ENCODE measurements at places on chromosomes 3 and 15. TPM values are rescaled to one million over a fixed set of nuclear protein-coding genes. Genes with fewer than 3 reads are reported as not detected.

Gene CTDSPL
- total RNA-seq = not detected

Gene LRRC57
- 21.7 TPM for total RNA-seq

Gene KATNBL1
- total RNA-seq = 61.3 TPM

Gene LRRIQ4
- 0.07 TPM for total RNA-seq

Gene GNB4
- total RNA-seq = 0.18 TPM

Gene DNAH1
- 8.3 TPM for total RNA-seq

Gene CYP8B1
- not detected for total RNA-seq

Gene FILIP1L
- total RNA-seq = 0.37 TPM

Gene SFMBT1
- total RNA-seq = 0.58 TPM

- H3K36me3 ChIP-seq = no peaks in the 10 kb centered on the region
Measured at GRCh38 chr15:99071091-99071680, 33.7 kb upstream of the SYNM start.

DNA sequence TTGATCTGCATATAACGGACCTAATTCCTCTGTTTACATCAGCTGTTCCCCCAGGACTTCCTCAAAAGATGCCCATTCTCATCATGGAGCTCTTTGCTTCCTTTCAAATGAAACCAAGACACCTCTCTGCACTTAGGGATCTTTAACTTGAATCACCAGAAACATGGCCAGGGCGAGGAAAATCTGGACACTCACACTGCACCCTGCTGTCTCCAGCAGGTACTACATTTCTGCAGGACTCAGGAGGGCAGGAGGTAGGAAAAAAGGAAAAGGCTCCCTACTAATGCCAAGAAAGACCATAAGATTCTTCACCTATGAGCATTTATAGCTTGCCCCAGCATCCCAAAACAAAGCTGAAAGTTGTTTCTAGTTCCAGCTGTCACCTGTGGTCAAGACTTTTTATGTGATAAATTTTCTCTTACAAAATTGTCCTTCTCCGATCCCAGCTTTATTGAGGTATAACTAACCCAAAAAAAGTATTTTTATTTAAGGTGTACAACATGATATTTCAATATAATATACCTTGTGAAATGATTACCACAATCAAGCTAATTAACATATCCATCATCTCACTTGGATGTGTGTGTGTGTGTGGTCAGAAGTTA is 87.3 kb upstream of the C15orf61 start:
- H3K4me3 ChIP-seq = no peak overlapping the region
- no peak overlapping the region for H3K27ac ChIP-seq
- peak; percentile 79 for DNase-seq
- no peaks in the 10 kb centered on the region for H3K4me1 ChIP-seq

DNA sequence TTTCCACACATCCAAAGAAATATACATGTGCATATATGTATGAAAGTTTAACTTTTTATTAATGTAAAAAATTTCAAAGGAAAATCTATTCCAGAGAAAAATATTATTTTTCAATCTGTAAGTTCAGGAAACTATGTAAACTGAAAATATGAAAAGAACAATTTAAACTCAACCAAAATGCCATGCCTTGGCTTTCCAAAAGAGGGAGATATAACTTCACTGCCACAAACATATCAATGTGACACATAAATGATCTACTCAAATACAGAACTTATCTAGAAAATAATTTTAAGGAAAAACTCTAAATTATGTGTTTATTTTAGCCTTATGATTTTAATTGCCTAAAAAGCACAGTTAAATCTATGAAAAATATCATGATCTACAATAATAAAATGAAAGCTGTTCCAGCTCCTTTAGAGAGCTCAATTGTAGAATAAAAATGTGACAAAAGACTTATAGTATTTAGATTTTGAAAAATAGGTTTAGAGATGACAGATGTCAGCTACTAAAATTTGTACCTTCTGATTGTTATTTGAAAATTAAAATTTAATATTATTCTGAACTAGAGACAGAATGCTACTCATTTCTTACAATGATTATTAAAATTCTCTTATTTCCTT is 94.8 kb downstream of the GBE1 start:
- 0 out of 2 replicates have a peak, but pooled peaks cover 10% of the 10 kb centered on the region for H3K36me3 ChIP-seq
- H3K27ac ChIP-seq = no peak overlapping the region
- no peaks in the 10 kb centered on the region for H3K4me1 ChIP-seq
- no peak overlapping the region for H3K4me3 ChIP-seq
- no peaks in the 10 kb centered on the region for H3K27me3 ChIP-seq
- peak; percentile 71 for DNase-seq

GRCh38 chr15:58931987-58932588 is 1.4 kb downstream of the SLTM start:
- H3K27me3 ChIP-seq = no peaks in the 10 kb centered on the region
- DNase-seq = peak; percentile 75
- peak overlapping the region; percentile 92 for H3K27ac ChIP-seq
- peaks cover 23% of the 10 kb centered on the region for H3K4me1 ChIP-seq

DNA sequence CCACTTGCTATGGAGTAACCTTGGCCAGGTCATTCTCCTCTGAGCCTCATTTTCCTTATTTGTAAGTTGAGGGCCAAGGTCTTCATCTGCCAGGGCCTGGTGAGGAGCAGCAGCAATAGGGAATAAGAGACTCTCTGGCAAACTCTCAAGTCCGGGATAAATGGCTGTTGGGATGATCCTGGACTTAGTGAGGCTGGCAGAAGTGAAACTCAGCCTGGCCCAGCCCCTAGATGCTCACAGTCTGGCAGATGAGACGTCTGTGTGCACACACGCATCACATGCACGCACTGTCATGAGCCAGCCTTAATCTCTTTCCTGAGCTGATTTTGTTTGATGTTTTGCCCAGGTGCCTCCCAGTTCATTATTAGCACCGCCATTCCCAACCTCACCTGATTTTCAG is 26.8 kb downstream of the SLC6A6 start:
- DNase-seq = peak; percentile 60
- peak overlapping the region; percentile 92 for H3K27ac ChIP-seq
- H3K4me1 ChIP-seq = peaks cover 95% of the 10 kb centered on the region
- peak overlapping the region; percentile 55 for H3K4me3 ChIP-seq

DNA sequence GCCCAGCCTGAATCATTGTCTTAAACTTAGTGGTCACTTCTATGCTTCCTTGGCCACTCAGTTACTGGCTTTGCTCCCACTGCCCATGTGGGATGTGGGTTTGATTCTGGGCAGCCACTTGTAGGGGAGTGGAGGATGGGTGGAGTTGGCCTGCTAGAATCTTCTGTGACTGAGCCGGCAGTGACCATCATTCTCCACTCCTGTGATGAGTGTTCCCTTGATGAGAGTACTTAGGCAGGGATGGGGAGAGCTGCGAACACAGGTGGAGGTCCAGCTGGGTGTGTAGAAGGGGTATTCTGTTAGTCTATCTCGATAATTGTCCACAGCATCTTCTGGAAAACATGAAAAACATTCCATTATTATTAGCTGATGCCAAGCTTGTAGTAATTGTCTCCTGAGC is 8.0 kb downstream of the TM6SF1 start:
- no peak overlapping the region for H3K4me3 ChIP-seq
- no peaks in the 10 kb centered on the region for H3K4me1 ChIP-seq

GRCh38 chr3:11613319-11613718 is 30.4 kb downstream of the VGLL4 start:
- H3K4me1 ChIP-seq = peaks cover 61% of the 10 kb centered on the region
- no peak for DNase-seq
- H3K36me3 ChIP-seq = no peaks in the 10 kb centered on the region
- no peak overlapping the region for H3K27ac ChIP-seq

GRCh38 chr3:17980863-17981262 is 238.4 kb upstream of the TBC1D5 start:
- H3K4me1 ChIP-seq = no peaks in the 10 kb centered on the region
- no peak for DNase-seq
- H3K36me3 ChIP-seq = no peaks in the 10 kb centered on the region
- no peak overlapping the region for H3K4me3 ChIP-seq

DNA sequence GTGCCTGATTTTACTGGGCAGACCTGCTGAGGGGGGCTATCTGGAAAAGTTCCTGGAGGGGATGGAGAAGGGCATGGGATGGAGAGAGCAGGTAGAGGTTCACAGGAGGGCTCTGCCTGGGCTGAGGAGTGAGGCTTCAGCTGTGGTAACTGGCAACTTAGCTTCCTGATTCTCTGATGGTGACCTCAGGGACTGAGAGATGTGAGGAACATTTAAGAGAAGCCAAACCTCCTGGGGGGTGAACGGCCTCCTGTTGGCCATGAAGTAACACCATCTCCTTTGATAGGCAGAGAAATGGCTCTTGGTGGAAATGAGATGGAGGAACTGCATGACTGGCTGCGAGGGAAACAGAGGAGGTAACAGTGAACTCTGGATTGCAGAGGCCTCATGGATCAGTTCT is 97.3 kb upstream of the ROPN1 start:
- no peaks in the 10 kb centered on the region for H3K27me3 ChIP-seq
- H3K4me3 ChIP-seq = no peak overlapping the region
- DNase-seq = no peak
- H3K27ac ChIP-seq = no peak overlapping the region
- H3K36me3 ChIP-seq = no peaks in the 10 kb centered on the region

DNA sequence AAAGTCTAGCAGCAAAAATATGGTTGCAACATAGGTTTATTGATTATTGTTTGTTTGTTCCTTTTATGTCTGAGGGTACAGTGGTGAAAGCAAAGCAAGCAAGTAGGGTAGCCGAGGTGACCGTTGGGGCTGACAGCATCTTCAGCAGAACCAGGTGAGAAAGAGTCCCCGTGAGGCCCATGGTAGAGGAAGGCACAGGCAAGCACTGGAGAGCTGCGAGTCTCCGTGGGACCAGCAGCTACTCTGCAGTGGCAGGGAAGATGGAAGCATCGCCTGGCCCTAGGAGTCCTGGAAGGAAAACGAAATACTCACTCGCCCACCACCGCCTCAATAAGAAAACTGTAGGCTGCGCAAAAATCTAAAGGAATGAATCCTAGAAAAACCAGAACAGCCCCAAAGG is 25.3 kb upstream of the GABRA5 start:
- H3K4me3 ChIP-seq = no peak overlapping the region
- H3K4me1 ChIP-seq = no peaks in the 10 kb centered on the region

DNA sequence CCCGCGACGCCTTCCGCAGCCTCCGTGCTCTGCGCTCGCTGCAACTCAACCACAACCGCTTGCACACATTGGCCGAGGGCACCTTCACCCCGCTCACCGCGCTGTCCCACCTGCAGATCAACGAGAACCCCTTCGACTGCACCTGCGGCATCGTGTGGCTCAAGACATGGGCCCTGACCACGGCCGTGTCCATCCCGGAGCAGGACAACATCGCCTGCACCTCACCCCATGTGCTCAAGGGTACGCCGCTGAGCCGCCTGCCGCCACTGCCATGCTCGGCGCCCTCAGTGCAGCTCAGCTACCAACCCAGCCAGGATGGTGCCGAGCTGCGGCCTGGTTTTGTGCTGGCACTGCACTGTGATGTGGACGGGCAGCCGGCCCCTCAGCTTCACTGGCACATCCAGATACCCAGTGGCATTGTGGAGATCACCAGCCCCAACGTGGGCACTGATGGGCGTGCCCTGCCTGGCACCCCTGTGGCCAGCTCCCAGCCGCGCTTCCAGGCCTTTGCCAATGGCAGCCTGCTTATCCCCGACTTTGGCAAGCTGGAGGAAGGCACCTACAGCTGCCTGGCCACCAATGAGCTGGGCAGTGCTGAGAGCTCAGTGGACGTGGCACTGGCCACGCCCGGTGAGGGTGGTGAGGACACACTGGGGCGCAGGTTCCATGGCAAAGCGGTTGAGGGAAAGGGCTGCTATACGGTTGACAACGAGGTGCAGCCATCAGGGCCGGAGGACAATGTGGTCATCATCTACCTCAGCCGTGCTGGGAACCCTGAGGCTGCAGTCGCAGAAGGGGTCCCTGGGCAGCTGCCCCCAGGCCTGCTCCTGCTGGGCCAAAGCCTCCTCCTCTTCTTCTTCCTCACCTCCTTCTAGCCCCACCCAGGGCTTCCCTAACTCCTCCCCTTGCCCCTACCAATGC is 2.0 kb downstream of the ISLR start:
- H3K4me1 ChIP-seq = no peaks in the 10 kb centered on the region
- no peaks in the 10 kb centered on the region for H3K36me3 ChIP-seq
- no peak overlapping the region for H3K27ac ChIP-seq
- H3K27me3 ChIP-seq = no peaks in the 10 kb centered on the region
- no peak overlapping the region for H3K4me3 ChIP-seq

DNA sequence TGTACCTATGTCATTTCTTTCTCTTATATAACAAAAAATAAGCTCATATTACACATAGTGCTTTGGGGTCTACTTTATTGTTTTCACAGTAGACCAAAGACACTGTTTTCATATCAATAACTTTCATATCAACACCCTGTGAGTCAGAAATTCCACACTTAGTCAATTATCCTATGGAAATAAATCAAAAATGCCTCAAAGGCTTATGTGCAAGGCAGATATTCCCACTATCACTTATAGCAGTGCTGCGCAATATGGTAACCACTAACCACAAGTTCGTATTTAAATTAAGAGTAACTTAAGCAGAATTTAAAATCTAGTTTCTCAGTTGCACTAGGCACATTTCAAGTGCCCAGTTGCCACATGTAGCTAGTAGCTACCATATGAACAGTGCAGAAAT is 15.9 kb downstream of the SCG3 start:
- H3K27ac ChIP-seq = no peak overlapping the region
- H3K4me3 ChIP-seq = no peak overlapping the region
- H3K27me3 ChIP-seq = no peaks in the 10 kb centered on the region
- no peaks in the 10 kb centered on the region for H3K36me3 ChIP-seq

- H3K27ac ChIP-seq = peak overlapping the region; percentile 69
- H3K27me3 ChIP-seq = no peaks in the 10 kb centered on the region
- H3K4me3 ChIP-seq = no peak overlapping the region
- H3K36me3 ChIP-seq = peaks cover 3% of the 10 kb centered on the region
Measured at GRCh38 chr3:71072287-71072686, 511.2 kb downstream of the FOXP1 start.

- no peaks in the 10 kb centered on the region for H3K27me3 ChIP-seq
- no peaks in the 10 kb centered on the region for H3K4me1 ChIP-seq
- DNase-seq = no peak
- no peak overlapping the region for H3K4me3 ChIP-seq
- no peak overlapping the region for H3K27ac ChIP-seq
Measured at GRCh38 chr3:192637803-192638202, 89.5 kb downstream of the FGF12 start.

- no peaks in the 10 kb centered on the region for H3K27me3 ChIP-seq
- H3K27ac ChIP-seq = peak overlapping the region; percentile 100
- peaks cover 63% of the 10 kb centered on the region for H3K4me1 ChIP-seq
- H3K36me3 ChIP-seq = peaks cover 10% of the 10 kb centered on the region
Measured at GRCh38 chr15:91855241-91855640, 1.7 kb downstream of the SLCO3A1 start.

GRCh38 chr15:44713006-44713966 is 2.0 kb downstream of the B2M start:
- peak overlapping the region; percentile 95 for H3K27ac ChIP-seq
- peaks cover 66% of the 10 kb centered on the region for H3K4me1 ChIP-seq
- H3K4me3 ChIP-seq = peak overlapping the region; percentile 98
